ENCODE measurements at places on chromosomes 3 and 15.

- DNase-seq = no peak
These were observed 11.5 kb downstream of the ITPR1 start for GRCh38 chr3:4504340-4505261.

DNA sequence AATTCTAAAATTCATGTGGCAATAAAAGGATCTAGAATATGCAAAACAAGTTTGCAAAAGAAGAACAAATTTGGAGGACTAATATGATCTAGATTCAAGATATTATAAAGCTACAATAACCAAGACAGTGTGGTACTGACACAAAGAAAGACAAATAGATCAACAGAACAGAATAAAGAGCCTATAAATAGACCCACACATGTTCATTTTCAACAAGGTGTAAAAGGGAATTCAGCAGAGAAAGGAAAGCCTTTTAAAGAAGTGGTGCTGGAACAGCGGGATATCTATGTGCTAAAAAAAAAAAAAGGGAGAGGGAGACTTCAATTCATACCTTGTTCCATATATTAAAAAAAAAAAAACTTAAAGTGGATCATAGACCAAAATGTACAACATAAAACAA is 149.0 kb downstream of the WDR76 start:
- DNase-seq = no peak

DNA sequence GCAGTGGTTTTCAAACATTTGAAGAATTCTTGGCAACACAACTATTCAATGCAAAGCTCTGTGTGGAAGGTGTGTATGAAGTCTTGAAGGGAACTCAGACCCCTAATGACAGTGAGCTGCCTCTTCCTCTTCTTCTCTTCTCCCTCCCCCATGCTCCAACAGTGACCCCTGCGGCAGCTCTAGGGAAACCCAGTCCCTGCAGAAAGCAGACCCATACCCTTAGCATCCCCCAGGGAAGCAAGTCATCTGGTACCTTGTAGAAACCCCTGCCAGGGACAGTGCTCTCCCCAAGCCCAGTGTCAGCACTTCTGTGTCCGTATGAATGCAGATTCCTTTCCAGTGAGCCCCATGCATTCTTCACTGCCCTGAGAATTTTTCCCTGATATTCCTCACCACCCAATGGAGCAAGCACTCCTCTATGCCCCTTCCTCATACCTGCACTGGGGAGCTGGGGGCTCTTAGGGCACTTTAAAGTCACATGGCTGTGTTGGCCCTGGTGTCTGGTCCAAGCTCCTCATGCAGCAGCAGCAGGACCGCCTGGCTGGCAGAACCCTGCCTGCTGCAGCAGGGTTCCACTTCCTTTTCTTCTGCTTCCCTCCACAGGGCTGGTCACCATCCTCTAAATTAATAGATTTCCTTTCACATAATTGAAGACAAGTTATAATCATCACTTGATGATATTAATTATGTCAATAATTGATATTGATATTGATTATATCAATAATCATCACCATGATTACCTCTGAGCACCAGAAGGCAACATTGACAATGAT is 442.5 kb downstream of the EPHB1 start:
- DNase-seq = no peak

DNA sequence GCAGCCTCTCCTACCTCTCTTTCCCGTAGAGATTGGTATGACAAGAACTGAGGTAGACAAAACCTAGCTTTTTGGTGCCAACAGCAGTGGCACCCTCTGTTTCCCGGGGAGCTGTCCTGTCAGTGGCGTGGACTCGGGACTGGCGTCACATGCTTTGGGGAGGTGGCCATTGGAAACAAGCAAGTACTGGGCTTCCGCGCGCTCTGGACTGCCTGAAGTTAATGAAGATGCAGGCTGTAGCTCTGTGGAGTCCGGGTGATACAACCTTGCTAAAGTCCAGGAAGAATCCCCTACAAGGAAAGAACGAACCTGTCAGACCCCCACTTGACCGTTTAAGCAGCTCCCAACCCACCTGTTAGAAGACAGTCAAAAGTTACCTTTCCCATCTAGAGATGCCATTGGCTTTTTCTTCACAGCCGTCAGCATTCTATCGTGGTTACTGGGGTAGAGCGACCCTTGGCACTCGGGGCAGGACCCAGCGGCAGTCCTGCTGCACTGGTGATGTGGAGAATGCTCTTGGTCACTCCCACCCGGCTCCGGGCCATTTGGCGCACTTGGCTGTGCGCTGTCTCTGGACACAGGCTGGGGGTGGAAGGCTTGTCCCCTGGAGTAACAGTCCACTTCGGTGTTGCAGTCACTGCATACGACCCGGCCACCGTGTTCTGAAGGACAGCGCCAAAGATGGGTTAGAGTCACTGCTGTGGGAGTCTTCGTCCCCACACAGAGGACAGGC is 120.5 kb downstream of the LRIG1 start:
- no peak for DNase-seq

DNA sequence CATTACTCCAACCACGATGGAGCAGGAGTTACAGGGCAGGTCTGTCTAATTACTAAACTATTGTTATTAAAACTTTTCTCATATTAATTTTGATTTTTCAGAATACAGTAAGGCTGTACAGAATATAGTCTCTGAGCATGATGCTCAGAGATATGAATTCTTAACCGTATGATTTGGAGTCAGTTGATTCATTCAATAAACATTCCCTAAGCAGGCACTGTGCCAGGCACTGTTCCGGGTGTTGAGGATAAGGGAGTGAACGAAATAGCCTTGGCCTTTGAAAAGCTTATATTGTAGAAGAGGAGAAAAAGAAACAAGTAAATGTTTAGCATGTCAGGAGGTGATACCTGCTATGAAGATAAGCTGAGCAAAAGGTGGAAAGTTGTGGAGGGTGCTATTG is 187.3 kb downstream of the KCNAB1 start:
- DNase-seq = no peak

- no peak for DNase-seq
These were observed 92.8 kb upstream of the DCBLD2 start for GRCh38 chr3:98994128-98994762.

- no peak for DNase-seq
These were observed 165.5 kb downstream of the ECT2 start for GRCh38 chr3:172915911-172916514.

GRCh38 chr15:68032672-68033071 is 21.4 kb upstream of the PIAS1 start:
- DNase-seq = no peak

GRCh38 chr3:170493712-170494182 is 75.1 kb downstream of the CLDN11 start:
- no peak for DNase-seq

DNA sequence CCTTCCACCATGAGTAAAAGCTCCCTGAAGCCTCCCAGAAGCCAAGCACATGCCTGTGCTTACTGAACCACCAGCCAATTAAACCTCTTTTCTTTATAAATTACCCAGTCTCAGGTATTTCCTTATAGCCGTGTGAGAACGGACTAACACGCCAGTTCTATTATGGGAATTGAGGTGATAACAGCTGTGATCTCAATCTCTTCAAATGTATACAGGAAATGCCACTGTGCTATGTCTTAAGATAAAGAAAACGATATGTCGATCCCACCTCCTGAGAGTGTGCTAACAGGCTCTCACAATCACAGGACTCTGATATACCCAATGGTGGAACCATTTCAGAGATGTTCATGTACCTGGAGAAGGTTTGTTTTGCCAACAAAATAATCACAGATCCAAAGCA is 26.2 kb downstream of the CHSY1 start:
- DNase-seq = no peak

DNA sequence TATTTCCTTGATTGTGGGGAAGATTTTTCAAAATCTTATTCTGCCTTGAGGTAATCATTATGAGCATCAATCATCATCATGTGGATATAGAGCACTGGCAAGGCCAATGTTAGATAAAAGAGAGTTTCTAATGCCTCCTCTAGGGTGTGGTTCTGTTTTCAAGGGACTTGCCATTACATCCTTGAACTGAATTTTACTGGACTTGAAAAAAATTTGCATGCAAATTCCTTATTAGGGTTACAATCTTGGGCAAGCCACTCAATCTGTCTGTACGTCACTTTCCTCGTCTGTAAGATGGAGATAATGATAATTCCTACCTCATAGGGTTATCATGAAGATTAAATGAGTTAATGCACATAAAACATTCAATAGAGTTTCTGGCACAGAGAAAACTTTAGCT is 156.2 kb upstream of the WNT5A start:
- no peak for DNase-seq

DNA sequence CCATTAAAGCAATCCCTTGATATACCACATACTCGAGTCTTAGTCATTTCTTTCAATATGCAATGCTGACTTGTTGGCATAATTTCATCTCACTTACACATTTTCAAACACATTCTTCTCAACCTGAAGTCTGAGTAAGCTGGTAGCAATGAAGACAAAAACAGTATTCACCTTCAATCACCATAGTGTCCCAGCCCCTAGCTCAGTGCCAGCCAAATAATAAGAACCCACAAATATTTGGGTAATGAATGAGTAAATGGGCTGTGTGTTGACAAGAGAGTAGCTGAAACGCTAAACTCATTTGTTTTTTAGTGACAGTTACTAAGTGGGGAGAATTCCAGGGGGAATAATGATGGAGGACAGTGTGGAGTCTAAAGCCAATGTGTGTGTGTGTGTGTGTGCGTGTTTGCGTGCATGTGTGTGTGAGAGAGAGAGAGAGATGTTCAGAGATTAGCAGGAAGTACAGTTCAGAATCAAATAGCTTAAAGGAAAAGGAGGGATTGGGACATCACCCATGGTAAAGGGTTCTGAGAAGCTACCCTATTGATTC is 165.7 kb downstream of the GAP43 start:
- no peak for DNase-seq

DNA sequence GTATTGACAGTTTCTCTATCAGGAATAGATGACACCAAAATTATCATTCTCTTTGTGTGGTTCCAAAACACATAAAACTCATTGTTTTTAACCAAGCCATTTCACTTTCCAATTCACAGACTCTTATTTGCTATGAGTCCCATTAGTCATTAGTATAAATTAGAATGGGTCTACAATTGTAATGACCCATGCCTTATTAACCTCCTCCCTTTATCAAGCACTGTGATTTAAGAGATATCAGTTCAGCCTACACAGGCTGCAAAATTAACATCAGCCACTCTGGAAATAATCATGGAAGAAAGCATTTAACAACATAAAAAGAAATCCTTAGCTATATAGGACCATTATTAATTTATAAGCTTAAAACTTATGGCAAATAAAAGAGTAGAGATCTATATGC is 440.6 kb downstream of the GBE1 start:
- DNase-seq = no peak

- no peak for DNase-seq
These were observed 155.2 kb upstream of the TLE3 start for GRCh38 chr15:70252951-70253320.

DNA sequence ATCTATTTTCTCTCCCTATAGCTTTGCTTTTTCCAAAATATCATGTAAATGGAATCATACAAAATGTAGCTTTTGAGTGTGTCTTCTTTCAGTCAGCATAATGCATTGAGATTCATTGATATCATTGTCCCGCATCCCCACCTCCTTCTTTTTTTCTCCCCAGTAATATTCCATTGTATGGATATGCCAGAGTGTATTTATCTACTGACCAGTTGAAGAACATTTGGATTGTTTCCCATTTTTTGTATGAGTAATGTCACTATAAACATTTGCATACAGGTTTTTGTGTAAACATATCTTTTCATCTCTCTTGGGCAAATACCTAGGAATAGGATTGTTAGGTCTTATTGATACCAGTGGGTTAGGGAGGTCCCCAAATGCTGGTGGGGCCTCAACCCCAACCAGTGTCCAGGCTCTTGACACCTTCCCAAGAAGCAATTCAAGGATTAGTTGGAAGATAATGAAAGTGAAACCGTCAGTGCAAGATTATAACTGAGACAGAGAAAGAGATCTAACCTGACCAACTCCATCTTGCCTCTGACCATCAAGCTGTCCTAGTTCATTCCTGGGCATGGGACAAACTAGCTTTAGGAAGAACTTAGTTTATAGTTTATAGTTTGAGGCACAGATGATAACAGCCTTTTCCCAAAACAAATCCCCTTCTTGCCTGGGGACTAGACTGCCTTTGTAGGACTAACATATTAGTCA is 7.4 kb upstream of the SLC33A1 start:
- DNase-seq = no peak

GRCh38 chr3:127044996-127045395 is 62.1 kb downstream of the PLXNA1 start:
- DNase-seq = no peak

DNA sequence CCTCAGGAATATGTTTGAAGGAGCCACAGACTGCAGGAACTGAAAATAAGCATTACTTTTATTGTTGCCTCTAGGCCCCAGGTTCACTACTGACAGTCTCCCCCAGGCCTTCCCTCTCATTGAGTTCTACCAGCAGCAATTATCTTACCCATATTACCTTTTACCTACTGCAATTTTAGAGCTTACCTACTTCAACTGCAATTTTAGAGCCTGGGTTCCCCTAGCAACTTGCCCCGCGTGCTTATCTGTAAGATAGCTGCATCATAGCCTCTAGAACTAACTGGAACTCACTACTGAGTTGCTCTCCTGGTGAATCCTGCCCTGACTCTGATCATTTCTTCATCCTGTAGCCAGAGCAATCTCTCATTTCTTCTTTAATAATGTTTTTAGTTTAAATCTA is 29.2 kb upstream of the WWTR1 start:
- DNase-seq = no peak

- no peak for DNase-seq
These were observed 20.1 kb downstream of the CACNA2D2 start for GRCh38 chr3:50483374-50483773.

DNA sequence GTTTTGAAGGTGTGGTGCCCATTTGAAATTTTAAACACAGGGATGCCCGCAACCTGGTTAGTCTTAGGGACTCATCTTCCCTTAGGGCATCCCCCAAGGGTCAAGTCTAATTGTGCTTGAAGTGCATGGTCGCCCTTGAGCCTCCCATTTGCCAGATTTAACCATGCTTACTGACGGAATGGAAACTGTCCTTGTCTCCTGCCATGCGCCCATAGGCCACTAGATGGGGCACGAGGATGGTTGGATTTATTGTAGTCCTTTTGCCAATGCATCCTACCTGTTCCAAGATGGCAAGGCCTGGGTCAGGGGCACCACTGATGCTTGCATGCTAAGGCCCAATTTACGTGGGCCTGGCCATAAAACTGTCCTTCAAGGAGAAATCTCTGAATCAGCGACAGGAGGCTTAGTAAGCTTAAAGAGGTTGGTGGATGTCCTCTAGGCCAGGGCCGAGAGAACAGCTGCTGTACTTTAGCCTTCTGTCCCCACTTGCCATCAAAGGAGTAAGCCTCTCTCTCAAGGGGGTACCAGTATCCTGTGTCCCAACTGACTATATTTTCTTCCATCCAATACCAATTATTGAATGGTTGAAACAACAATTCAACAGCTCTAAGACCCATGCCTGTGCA is 355.4 kb downstream of the OTOL1 start:
- DNase-seq = peak; percentile 10
